ENCODE measurements at places on chromosomes 1 and 21.

- DNase-seq, result no peak
These were observed 2.2 kb upstream of the HSD3B1 start for GRCh38 chr1:119504831-119505230.

- DNase-seq, result peak; percentile 53
These were observed 2.5 kb upstream of the LMO4 start for GRCh38 chr1:87325982-87326738.

DNA sequence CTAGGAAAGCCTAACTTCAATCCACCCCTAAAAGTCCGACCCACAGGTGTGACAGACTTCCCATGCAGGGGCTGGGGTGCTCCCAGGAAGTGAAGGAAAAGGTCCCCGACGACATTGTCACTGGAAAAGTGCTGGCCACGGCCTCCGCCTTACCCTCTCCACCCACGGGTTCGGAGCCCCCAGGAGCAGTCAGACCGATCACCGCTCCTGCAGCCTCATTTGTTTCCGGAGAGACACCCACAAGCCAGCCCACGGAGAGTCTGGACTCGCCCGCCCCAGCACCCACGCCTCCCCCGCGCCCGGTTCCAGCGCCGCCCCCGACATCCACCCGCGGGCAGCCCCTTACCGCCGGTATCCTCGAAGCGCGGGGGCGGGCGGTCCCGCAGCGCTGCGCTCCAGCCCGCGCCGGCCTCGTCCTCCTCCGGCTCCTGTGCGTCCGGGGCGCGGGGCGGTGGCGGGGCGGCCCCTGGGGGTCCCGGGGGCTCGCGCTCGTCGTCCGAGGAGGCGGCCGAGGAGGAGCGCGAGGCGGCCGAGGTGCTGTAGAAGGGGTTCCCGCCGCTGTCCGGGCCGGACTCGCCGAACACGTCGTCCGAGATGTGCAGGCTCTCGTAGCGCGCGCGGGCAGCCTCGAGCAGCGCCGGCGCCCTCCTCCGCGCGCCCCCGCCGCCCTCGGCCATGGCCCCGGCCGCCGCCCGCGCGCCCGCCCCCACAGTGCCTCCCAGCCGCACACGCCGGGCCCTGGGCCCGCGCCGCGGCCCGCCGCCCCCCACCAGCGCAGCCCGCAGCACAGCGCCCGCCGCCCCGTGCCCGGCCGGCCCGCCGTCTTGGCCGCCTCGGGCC, 660 bp downstream of the PGBD5 start:
- DNase-seq, result no peak

GRCh38 chr21:15732996-15733329, 3.2 kb downstream of the USP25 start:
- DNase-seq, result no peak

DNA sequence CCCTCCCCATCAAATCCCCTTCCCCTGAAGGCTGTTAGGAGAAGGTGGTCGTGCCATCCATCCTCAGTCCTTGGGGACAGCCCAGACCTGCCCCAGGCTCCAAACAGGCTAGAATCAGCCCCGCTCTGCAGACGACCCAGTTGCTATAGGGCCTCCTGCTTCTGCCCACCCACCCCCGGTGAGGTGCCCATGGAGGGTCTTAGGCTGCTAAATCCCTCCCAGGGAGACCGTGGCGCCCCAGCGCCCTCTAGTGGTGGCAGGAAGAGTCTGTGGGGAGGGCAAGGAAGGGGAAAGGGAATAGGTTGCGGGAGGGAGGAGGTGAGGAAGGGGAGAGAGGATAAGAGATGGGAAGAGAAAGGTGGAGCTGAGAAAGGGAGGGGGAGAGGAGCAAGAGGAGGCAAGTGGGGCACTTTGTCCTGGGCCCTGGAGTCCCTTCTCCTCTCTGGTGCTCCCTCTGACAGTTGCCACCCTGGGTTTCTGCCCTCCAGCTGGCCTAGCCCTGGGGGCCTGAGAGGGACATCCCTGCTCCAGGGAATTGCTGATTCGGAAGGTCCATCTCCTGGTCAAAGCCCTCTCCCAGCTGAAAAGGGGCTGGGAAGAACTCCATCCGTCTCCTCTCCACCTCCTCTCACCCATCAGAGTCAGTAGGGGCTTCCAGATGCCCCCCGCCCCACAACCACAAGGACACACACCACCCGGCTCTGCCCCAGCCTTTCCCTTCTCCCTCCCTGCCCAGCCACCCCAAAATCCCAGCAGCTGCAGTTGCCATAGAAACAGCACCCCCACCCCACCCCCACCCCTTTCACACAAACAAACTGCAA, 55.4 kb downstream of the CAMK2N1 start:
- DNase-seq, result peak; percentile 60
